ENCODE measurements at places on chromosomes 7 and 10.

DNA sequence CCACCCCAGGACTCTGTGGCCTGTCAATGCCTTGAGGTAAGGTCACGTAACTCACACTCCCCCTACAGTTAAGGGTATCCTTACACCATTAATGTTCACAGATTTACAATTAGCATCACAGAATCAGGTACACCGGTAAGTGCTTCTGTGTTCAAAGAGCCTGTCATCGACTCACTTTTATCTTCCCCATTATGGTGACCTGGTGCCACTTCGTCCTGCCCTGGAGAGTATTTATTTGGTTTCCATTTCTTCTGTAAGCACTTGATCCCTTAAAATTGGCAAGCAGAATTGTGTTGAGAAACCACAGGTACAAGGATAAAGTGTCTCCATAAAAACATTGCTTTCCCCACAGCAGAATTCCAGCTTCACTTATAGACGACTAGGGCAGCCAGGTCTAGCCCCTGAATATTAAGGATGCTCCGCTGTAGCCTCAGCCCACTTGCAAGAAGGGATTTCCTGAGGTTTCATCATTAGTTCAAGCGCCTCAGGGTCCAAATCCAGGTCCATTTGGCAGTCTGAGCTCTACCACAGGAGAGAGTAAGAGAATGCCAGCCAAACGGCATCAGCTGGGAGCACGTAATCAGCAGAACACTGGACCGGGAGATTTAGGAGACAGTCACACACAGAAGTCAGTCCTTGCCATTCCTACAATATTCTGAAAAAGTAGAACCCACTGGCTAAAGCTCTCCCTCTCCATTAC lies 10.1 kb downstream of the ATXN7L1 start:
- DNase-seq = no peak

DNA sequence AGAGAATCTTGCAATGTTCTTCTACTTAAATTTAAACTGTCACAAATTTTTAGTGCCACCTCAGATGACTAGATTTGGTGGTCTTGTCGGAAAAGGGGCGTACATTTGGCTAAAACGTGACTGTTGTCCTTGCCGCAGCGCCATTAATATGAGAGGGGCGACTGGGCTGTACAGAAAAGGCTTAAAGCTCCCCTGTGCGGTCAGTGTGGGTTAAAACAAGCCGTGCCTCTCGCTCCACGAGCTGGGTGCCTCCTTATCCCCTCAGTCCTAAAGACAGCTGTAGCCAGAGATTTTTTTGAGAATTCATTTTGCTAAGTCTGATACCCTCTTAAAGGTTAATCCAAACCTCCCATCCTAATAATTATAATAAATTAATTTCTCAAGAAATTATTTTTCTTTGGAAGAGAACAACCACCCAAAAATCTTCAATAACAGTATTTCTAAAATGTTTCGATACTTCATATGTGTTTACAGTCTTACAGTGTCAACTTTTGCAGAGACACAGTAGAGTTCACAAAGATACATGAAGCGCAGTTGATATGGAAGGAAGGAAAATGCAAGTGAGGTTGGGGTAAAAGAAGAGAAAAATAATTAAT lies 68.6 kb downstream of the C7orf25 start:
- peak; percentile 18 for DNase-seq

DNA sequence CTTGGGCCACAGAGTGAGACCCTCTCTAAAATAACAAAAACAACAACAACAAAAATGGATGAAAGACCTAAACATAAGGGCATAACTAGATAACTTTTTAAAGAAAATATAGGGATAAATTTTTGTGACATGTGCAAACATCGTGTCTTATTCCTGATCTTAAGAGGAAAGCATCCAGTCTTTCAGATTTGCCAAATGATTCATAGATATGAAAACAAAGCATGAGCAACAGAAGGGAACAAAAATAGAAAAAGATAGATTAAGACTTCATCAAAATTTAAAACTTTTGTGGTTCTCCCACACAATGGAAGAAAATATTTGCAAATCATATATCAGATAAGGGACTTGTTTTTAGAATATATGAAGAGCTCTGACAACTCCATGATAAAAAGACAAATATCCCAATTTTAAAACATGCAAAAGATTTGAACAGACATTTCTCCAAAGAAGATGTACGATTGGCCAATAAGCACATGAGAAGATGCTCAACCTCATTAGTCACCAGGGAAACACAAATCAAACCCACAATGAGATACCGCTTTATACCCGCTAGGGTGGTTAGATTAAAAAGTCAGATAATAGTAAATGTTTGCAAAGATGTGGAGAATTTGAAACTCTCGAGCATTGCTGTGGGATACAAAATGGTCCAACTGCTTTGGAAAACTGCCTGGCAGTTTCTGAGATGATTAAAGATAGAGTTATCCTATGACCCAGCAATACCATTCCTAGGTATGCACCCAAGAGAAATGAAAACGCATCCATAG lies 20.3 kb downstream of the PPIF start:
- no peak for DNase-seq

DNA sequence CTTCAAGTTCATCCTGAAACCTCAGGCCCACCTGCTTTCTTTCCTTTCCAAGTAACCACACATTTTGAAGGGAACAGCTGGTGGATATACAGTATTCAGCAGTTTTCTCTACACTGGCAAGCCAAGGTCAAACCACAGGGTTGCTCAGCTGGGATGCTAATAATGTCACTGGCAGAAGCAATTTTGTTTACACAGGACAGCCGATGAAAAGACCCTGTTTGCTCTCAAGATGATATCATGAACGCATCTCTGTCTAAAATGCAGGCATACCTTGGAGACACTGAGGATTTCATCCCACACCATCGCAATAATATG lies 186.2 kb downstream of the USP6NL start:
- no peak for DNase-seq

- DNase-seq = peak; percentile 41
Measured at GRCh38 chr7:123682690-123683089, 27.0 kb downstream of the LMOD2 start.
